ENCODE measurements at places on chromosomes 2 and 18. TPM values are rescaled to one million over a fixed set of nuclear protein-coding genes. Genes with fewer than 3 reads are reported as not detected.
A peak's percentile ranks its signal among the peaks of the same experiment; 100 is the strongest.

GRCh38 chr2:20931346-20931745 is 108.4 kb upstream of the LDAH start:
- no peak for DNase-seq

- peak; percentile 23 for DNase-seq
Observed at GRCh38 chr2:25400576-25401216, 59.0 kb upstream of the DNMT3A start.

GRCh38 chr2:127598711-127599110 is 47.2 kb upstream of the GPR17 start:
- DNase-seq: no peak

- DNase-seq: peak; percentile 63
Observed at GRCh38 chr2:18149660-18150246, 271.3 kb downstream of the KCNS3 start.

The RAB17 gene
- total RNA-seq: not detected

- peak; percentile 79 for DNase-seq
Observed at GRCh38 chr2:188773075-188773474, 201.1 kb upstream of the COL3A1 start.

GRCh38 chr2:203621981-203622515 is 84.4 kb upstream of the CD28 start:
- DNase-seq: peak; percentile 22

DNA sequence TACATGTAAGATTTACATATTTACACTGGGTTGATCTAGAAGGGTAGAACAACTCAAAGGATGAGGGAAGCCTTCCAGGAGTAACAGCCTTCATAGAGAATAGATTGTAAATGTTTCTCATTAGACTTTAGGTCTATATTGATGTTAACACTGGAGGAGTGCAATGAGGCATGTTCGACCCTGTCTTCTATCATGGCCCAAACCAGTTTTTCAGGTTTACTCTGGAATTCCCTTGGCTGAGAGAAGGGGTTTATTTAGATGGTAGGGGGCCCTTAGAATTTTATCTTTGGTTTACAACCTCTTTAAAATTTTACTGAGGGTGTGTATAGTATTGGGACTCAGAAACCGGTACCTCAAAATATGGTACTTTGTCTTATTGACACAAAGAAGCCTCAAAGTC is 634.9 kb upstream of the PIK3C3 start:
- DNase-seq: no peak

- peak; percentile 61 for DNase-seq
Observed at GRCh38 chr2:53913721-53914120, 54.0 kb upstream of the GPR75 start.

DNA sequence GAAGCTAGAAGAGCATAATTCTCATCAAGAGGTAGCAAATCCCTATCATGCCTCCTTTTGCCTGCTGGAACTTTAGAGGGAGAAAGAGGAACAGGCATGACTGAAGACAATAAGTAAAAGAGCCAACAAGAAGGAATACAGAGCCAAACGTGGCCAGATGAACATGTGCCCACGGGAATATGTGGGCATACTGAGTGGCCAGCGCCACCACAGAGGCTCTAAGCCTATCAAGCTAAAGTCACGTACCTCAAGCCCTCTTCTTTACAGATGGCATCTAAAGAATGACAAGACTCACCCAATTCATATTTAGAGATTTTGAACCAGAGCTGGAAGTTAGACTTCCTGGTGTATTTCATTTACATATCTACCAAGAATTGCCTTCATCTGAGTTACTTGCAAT is 59.9 kb upstream of the ITGA4 start:
- no peak for DNase-seq

The LOXHD1 gene
- total RNA-seq: not detected

GRCh38 chr18:10312326-10313015 is 142.0 kb upstream of the APCDD1 start:
- DNase-seq: no peak

GRCh38 chr2:145760781-145761649 is 1241.1 kb upstream of the ZEB2 start:
- DNase-seq: peak; percentile 79

Measured in IMR-90 (cell line).